ENCODE measurements at places on chromosomes 2 and 18.
A peak's percentile ranks its signal among the peaks of the same experiment; 100 is the strongest.

DNA sequence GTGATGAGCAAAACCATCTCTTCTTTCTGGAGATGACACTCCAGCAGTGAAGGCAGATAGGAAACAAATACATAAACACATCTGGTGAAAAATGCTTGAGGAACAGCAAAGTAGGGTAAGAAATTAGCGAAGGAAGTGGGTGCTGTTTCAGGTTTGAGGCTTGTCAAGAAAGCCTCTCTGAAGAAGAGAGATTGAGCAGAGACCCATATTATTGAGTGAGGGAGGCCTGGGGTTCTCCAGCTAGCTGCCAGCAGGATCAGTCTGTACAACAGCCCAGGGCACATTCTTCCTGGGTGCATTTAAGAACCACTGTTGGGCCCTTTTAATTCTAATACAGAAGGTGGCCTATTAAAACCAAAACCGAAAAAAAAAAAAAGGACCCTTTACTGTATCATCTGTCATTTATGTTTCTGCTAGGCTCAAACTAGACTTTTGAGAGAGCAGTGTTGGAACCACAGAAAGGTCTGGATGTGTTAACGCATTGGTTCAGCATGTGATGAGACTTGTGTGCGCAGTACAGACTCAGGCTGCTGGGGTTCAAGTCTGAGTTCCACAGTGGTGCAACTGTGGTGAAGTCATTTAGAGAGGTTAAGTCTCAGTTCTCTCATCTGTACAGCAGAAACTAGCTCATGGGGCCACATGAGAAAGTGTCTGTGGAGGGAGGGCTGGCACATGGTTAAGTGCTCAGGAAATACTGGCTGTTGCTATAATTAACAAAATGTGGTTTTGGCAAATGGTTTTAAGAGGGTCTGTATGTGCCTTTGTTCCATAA is 28.9 kb downstream of the MGAT5 start:
- peak; percentile 92 for DNase-seq

- no peak for DNase-seq
Measured at GRCh38 chr2:49255409-49255971, 101.2 kb upstream of the FSHR start.

- DNase-seq = no peak
Measured at GRCh38 chr2:24222946-24223345, 48.1 kb downstream of the FAM228A start.

- no peak for DNase-seq
Measured at GRCh38 chr2:240953426-240954410, 44.7 kb upstream of the SNED1 start.

DNA sequence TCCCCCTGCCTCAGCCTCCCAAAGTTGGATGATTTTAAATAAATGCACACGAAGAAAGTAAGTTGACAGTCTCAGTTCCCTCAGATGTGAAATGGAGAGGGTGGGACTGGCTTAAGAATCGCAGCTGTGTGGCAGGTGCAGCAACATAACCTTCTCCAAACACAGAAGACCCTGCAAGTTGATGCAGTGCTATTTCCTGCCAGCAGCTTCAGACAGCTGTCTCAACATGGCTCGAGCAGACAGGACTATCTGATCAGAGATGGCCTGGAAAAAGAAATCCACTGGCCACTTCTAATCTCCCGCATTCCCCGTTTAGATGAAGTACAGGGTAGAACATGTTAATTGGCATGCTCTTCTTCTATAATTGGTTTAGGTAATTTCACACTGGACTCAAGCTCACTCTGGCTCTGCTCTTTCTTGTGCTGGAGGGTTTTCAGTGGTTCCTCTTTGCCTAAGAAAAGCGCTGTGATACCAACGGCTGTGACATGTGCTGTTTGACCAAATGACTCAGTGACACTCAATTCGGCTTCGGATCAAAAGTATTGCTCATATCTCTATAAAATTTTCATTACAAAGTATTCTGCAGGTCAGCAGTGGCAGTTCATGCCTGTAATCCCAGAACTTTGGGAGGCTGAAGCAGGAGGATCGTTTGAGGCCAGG is 40.2 kb downstream of the MYOM1 start:
- DNase-seq = peak; percentile 83

- peak; percentile 96 for DNase-seq
Measured at GRCh38 chr2:169038338-169038757, 7.2 kb upstream of the ABCB11 start.

DNA sequence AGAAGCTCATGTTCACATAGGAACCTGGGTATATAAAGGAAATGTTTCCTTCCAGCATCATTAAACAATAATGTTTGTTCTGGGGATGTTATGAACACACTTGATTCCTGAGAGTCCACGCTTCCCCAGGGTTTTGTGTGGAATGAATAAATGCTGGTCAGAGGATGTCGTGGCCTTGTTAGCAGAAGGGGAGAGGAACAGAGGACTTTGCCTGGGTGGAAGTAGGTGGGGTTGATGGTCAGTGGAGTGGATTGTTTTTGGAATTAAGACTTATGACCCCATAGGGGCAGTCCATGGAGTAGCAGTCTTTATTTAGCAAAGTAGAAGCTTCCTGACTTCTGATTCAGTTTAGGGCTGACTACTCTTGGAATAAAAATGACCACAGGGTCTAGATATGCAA is 139.6 kb downstream of the MYO1B start:
- DNase-seq = no peak

DNA sequence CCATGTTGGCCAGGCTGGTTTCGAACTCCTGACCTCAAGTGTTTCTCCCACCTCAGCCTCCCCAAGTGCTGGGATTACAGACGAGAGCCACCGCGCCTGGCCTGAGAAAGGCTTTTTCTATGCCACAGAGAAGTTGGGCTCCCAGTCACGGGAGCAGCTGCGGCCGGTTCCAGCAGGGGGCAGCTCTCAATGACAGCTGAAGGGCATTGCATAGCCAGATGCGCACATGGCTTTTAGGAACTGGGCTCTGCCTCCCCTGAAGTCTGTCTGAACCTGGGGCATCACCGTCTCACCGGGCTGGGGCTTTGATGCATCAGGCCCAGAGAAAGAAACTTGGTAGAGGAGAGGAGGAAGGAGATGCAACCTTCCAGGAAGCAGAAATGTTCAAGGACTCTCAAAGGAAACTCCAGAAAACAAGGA is 84.2 kb upstream of the LAPTM4A start:
- peak; percentile 57 for DNase-seq

- DNase-seq = no peak
Measured at GRCh38 chr2:173550143-173550542, 195.5 kb downstream of the CDCA7 start.

- DNase-seq = no peak
Measured at GRCh38 chr2:28613633-28614501, 118.0 kb downstream of the PLB1 start.

DNA sequence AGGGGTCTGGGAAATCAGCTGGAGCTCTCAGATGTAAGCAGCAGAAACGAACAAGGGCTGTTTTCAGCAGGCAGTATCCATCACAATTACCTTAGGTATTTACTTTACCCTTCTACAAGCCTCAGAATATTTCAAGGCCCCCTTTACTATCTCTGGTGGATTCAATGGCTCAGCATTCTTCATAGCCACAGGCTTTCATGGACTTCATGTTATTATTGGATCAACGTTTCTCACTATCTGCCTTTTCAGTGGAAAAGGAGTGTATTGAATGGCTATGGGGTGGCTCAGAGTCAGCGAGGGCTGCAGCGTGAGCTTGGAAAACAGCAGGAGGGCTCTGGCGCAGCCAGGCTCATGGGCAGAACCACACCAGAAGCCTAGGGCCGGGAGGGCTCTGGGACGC is 16.6 kb upstream of the CHRNA1 start:
- no peak for DNase-seq

- DNase-seq = no peak
Measured at GRCh38 chr2:49174750-49175149, 20.4 kb upstream of the FSHR start.

- no peak for DNase-seq
Measured at GRCh38 chr2:150165442-150165841, 322.0 kb downstream of the RND3 start.

GRCh38 chr2:44742057-44742456 is 199.4 kb upstream of the SIX3 start:
- DNase-seq = no peak

- DNase-seq = no peak
Measured at GRCh38 chr18:2223449-2223848, 347.9 kb downstream of the METTL4 start.

GRCh38 chr18:42860011-42860410 is 255.5 kb downstream of the RIT2 start:
- DNase-seq = no peak

GRCh38 chr2:146523196-146523595 is 1321.6 kb upstream of the ACVR2A start:
- peak; percentile 13 for DNase-seq

GRCh38 chr2:135785032-135785431 is 43.4 kb downstream of the UBXN4 start:
- peak; percentile 7 for DNase-seq

DNA sequence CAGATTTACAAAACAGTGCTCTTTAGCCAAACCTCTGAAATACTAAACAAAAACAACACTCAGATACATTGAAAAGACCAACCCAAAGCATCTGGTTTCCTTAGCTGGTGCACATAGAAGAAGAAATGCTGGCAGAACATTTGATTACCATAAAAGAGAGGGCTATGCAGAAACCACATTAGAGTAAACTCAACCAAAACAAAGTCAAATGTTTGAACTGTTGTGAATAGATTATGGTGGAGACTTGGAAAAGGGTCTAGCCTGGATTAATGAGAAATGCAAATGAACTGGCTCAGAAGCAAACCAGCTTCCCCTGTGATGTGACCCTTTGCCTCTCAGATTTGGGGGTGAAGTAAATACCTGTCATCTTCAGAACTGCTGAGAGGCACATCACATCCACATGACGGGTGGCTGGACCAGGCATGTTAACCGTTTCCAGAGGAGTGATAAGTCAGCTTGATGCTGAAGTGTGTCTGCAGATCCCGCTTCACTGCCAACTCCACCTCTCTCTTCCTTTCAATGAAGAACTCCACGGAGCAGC is 153.0 kb downstream of the NRP2 start:
- DNase-seq = no peak

DNA sequence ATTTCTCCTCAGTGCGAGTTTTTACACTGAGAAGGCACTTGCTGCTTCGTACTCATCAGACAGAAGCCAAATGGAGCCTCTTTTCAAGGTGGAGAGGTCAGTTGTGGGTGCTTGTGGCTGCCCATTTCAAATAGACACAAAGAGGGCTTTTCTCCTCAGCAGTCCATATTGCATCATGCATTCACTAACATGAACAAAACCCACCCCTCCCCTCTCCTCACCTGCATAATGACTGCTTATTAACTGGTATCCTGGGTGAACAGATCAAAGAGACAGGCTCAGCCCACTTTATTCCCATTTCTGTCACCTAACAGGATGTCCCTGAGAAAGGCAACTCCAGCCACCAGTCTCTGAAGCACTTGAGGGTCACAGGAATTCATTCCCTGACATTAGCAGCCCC is 28.9 kb downstream of the KLF7 start:
- no peak for DNase-seq

DNA sequence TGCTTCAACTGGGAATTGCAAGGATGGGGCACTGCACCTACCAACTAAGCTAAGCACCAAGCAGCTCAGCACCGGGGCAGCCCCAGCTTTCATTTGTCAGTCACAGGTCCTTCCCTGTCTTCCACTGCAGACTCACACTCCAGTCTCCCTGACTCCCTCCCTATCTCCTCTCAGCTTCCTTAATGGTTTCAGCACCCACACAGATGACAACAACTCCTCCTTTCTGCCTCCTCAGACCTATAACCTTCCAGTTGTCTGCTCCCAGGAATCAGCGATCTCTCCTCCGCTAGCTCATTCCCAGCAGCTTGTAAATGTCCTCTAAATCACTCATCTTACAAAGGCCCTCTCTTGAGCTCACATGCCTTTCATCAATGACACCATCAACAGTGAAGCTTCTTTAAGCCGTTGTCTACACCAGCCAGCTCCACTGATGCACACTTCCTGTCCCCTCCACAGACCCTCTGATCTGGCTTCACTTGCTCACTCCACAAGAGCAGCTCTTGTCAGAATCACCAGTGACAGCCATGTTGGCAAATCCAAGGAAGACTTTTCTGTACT is 32.1 kb downstream of the CLASP1 start:
- no peak for DNase-seq

DNA sequence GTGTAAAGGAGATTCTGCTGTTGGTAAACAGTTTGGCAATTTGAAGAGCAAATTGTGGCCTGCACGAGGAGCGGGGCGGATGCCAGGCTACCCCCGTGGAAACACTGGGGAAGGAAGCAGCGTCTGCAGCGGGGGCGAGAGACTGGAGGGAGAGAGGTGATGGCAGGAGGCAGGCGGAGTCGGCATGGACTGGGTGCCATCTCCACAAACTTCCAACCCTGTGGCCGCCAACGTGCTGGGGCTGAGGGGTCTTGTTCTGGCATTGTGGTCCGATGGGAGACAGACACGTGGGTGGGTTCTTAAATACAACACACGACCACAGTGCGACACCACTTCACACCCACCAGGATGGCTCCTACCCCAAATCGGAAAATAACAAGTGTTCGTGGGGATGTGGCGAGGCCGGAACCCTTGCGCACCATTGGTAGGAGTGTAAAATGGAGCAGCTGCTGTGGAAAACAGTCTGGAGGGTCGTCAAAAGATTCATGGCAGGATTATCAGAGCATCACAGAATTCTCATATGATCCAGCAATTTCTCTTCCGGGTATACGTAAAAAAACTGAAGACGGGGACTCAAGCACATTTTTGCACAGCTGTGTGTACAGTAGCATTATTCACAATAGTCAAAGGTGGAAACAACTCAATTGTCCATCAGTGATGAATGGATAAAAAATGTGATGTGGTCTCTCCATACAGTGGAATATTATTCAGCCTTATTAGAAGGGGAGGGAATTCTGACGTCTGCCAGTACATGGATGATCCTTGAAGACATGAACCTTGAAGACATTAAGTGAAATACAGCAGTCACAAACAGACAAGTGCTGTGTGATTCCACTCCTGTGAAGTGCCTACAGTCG is 82.4 kb upstream of the HPCAL1 start:
- DNase-seq = no peak

GRCh38 chr2:70984576-70985282 is 6.3 kb downstream of the ANKRD53 start:
- DNase-seq = peak; percentile 38

- no peak for DNase-seq
Measured at GRCh38 chr2:121532894-121533293, 2.2 kb downstream of the RNU4ATAC start.

DNA sequence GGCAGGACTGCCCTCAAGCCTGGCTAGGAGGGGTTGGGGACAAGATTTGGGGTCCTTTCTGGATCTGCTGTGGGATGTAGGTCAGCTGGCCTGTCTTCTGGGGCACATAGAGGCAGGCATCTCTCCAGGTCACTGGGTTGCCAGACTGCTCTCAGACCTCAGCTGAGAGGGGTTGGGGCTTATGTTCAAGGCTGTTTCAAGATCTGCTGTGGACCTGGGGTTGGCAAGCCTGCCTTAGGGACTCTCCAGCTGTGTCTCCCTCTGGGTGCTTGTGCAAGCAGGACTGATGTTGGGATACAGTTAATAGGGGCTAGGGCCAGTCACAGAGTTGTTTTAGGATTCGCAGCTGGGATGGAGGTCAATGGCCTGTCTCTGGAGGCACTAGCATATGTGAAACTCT is 363.0 kb upstream of the ST6GAL2 start:
- DNase-seq = no peak

GRCh38 chr2:8380026-8380425 is 301.8 kb upstream of the ID2 start:
- peak; percentile 15 for DNase-seq

Measured in MV-4-11 (cell line).